ENCODE measurements at places on chromosomes 2 and 18.

DNA sequence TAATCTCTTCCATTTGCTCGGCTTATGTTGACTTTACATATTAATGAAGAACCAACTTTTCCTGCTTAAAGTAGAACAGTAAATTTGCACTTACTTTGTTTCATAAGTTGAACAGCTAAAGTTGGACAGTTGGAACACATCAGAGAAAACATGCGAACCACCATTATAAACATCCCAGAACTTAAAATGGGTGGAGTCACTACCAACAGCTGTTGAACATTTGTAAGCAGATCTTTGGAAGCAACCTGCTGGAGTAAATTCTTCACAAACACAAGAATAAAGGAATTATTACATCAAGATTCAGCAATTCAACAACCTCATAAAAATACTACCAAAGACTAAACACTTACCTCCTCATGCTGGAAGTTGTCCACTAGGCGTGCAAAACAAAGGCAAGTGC is 96.4 kb upstream of the DNER start:
- DNase-seq = no peak

GRCh38 chr18:8944871-8945245 is 157.6 kb upstream of the NDUFV2 start:
- no peak for DNase-seq

GRCh38 chr2:29196792-29197788 is 81.9 kb downstream of the CLIP4 start:
- peak; percentile 85 for DNase-seq

GRCh38 chr2:26578113-26578458 is 63.1 kb downstream of the CIB4 start:
- DNase-seq = no peak

DNA sequence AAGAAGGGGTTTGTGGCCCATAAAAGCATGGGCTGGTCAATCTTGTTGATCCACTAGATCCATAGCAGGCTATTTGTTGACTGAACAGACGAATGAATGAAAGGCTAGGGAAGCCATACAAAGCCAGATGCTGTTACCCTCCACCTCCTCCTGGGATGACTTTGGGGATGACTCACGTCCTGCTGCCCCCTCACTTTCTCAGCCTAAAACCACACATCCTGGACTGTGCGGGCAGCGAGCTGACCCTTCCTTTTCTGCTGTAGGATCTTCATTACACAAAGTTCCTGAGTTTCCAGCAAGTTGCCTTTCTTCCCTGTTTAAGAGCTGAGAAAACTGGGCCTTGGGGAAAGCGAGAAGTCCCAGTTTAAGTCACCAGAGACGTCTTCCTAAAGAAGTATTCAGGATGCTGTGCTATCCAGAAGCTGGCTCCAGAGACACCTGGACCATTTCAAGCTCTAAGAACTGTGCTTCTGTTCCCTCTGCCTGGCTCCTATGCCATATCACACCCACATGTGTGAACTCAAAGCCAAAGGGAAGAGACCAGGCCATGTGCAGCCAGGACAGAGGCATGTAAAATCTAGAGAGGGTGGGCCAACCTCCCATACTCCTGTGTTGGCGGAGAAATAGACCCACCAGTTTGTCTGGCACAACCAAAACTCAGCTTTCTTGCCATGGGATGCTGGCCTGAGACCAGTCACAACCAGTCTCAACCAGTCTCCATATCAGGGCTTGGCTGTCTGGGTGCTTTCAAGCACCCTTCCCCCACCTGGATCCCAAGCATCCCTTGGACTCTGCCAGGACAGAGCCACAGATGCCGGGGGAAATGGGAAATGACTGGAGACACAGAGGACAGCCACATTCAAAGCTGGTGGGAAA is 4.7 kb upstream of the SLC20A1 start:
- peak; percentile 19 for DNase-seq

DNA sequence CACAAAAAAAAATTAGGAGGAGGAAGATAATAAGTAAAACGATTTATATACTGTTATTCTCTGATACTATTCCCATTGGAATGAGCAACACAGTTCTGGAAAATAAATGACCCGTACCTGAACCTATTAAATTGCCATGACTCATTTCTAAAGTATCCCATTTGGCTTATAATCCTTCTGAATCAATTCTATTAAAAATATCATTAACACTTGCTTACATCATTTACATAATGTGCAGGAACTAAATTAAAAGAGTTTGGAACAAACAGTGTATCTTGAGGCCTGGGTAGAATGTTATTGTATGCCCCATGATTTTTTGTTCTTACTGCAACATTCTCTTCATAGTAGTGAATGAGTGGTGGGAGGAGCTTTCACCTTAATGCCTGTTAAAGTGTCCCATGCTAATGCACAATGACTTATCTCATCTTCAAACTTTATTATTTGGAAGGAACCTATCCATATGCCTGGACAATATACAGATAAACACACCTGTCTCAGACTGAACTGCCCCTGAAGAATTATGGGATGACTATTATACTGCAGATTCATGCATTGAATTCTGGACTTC is 549.9 kb upstream of the ACVR2A start:
- no peak for DNase-seq

DNA sequence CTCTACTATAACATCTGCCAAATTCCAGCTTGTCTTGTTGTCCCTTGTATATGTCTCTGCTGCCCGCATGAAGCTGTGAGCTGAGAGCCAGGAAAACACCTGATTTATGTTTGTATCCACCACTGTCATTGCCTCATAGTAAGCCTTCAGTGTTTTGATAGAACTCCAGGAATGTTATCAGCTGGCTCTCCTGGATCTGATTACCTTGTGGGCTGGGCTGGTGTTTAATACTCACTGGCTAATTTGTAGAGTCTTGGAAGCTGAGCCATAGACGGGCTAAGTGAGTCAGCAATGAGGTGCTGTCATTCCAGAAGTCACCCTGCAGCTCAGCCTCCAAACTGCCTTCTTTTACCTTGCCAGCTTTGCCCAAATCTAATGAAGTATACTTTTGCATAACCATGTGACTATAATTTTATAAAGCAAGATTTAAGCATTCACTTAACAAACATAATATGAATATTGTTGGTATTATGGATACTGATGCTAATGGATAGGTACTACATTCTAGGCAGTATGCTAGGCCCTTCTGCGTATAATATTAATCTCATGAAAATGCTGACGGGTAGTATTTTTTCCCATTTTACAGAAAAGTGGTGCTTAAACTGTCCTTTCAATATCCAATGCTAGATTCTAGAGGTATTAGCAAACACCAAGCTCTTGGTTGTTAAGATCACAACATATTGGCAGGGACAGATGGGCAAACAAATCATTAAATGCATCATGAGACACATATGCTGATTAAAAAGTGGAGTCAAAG is 62.7 kb upstream of the GATA6 start:
- DNase-seq = no peak

DNA sequence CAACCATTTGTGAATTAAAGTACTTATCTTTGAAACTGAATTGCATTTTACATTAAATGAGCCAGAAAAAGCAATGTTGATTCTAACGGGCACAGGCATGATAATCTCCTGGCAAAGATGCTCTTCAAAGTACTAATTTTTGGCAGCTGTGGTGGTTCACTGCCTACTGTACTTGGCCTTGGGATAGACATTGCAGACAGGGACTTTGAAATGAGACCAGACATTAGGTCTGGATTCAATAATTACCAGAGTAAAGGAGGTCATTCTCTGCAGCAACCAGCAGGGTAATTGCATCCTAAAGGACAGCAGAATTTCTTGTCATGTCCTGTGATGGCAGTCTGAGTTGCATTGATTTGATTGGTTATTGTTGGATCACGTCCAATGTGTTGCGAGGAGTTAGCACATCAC is 986.5 kb downstream of the TDRD15 start:
- DNase-seq = no peak

- DNase-seq = peak; percentile 49
Measured at GRCh38 chr2:9975805-9976447, 24.4 kb downstream of the GRHL1 start.

GRCh38 chr2:61328707-61329251 is 142.1 kb downstream of the USP34 start:
- DNase-seq = no peak

DNA sequence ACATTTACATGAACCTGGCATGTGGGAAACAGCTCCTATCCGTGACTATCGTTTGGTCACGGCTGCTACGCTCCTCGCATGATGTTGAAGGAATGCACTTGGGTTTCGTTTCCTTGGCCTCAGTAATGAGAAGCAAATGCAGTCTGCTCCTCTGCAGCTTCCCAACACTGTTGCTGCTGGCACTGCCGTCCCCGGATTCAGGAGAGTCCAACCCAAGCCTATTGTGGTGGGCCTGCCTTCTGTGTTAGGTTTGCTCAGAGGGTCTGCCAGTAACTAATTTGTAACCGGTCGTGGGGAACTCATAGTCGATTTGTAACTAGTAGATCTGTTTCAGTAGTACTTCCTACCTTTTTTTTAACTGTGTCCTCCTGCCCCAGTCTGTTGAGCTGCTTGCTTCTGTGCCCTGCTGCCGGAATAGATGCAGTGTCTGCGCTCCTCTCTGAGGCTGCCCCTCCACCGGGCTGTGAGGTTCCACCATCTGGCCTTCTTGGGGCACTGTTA is 58.4 kb downstream of the WDSUB1 start:
- DNase-seq = no peak

DNA sequence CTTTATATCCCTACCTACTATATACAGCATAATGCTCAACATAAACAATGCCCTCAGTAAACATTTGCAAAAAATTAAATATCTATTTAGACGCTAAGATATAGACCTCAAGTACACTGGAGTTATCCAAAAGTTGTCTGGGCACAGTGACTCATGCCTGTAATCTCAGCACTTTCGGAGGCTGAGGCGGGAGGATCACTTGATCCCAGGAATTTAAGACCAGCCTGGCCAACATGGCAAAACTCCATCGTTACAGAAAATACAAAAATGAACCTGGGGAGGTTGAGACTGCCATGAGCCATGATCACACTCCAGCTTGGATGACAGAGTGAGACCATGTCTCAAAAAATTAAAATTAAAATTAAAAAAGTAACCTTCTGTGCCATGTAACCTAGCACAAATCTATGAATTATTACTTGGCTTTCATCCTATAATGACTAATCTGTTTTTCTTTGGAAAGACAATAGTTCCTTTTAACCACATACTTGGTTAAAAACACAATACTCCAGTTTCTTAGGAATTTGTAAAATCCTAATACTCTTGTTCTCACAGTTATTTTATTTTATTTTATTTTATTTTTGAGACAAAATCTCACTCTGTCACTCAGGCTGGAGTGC is 6.7 kb upstream of the TNFAIP6 start:
- no peak for DNase-seq

GRCh38 chr2:222711315-222711940 is 40.0 kb downstream of the MOGAT1 start:
- DNase-seq = no peak

- DNase-seq = no peak
Measured at GRCh38 chr18:58315041-58315440, 271.0 kb downstream of the NEDD4L start.

- DNase-seq = peak; percentile 58
Measured at GRCh38 chr2:157895531-157895930, 19.4 kb upstream of the ACVR1 start.

DNA sequence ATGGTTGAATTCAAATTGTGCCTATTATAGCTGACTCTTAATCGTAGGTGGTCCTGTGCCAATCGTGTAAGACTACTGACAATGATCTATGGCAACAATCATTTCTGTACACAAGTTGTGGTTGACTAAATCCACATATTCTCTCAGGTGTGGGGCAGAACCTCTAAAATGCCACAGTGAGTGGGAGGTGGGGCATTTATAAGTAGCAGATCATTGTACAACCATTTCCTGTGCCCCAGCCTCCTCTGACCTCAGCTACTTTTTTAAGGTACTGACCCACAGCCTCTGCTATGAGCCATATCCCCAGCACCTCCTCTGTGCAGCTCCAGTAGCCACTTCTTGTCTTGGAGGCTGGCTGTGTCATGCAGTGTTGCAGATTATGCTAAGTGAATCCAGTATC is 48.6 kb upstream of the RAPH1 start:
- peak; percentile 77 for DNase-seq

DNA sequence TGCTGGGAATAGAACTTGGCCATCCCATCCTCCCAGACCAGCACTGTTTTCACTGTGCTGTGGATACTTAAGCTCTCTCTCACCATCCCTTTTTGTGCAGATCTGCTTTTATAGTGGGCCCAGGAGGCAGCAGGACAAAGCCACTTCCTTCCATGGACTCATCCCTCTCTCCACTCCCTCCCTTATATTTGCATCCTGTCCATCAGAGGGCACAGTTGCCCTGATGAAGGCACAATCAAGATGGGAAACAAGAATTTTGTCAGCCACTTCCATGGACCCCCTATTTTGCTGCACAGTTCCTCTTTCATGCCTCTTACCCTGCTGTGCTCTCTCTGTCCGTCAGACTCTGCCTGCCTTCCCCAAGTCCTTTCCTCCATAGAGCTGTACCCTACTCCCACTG is 338.7 kb downstream of the HRH4 start:
- no peak for DNase-seq

DNA sequence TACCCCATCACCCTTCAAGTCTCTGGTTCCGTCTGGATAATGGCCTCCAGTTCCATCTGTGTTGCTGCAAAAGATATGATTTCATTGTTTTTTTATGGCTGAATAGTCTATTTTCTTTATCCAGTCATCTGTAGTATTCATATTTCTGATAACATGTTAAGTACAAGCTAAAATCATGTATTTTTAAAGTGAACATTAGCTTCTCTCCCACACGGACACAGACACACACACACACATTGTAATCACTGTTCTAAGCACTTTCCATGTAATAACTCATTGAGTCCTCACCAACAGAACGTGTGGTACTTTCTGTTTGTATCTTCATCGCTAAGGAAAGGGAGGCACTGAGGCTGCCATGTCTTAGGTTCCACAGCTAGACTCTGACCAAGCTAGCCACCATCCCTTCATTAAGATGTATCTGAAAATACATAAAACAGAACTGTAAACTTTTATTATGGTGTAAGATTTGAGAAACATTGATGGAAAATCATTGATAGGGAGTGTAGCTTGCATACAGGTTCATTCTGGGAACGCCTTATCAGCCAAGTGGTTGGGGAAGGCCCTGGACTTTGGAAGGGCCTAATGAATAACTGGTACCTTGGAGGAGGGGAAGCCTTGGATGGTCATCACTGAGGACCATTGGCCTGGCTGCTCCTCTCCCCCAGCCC is 8.1 kb downstream of the NCK2 start:
- DNase-seq = no peak

DNA sequence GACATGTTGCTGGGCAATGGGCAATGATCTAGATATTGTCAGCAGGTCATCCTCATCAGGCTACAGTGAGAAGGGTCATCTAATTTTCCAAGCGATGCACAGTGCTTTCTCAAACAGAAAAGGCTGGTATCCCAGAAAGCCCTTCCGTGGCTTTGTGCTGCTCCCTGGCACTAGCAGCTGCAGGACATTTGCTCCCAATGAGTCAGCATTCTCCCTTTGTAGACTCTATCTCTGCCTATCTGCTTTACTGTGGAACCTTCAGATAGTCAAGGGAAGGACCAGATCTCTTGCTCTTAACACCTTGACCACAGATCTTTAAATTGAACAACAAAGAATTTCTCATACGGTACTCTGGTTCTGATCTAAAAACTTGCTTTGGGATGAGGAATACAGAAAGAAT is 101.4 kb downstream of the CDH2 start:
- no peak for DNase-seq

GRCh38 chr2:231111987-231112386 is 12.9 kb downstream of the HTR2B start:
- no peak for DNase-seq

GRCh38 chr18:55444536-55444935 is 143.5 kb downstream of the TCF4 start:
- DNase-seq = no peak
